Right lobe of liver (tissue), 6 donors: ENCODE measurements at places on chromosomes 4 and X. TPM values are rescaled to one million over a fixed set of nuclear protein-coding genes. Genes with fewer than 3 reads are reported as not detected.
A peak's percentile ranks its signal among the peaks of the same experiment; 100 is the strongest.

GRCh38 chr4:159401226-159401712 lies 298.4 kb downstream of the RAPGEF2 start:
- H3K27me3 ChIP-seq, result no peaks in the 10 kb centered on the region
- no peaks in the 10 kb centered on the region for H3K36me3 ChIP-seq
- no peak overlapping the region for H3K4me3 ChIP-seq
- no peaks in the 10 kb centered on the region for H3K4me1 ChIP-seq
- no peak for DNase-seq

GRCh38 chr4:26531491-26532116 lies 41.3 kb upstream of the CCKAR start:
- H3K27ac ChIP-seq, result no peak overlapping the region
- no peaks in the 10 kb centered on the region for H3K27me3 ChIP-seq
- DNase-seq, result no peak
- H3K4me1 ChIP-seq, result no peaks in the 10 kb centered on the region

DNA sequence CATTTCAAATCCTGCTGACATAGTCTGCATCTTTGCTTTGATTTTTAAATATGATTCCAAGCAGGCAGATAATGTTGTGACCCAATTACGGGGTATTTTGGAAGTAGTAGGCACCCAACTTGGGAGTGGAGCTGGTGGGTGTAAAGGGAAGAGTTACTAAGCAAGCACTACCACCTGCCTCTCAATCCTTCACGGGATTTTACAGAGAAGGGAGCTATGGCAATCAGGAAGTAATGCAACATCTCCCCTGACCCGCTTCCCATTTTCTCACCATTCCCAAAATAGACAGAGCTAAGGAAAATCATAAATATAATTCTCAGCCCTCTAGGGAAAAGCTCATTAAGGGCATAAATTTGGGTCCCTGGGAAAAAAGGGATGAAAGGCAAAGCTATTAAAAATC lies 9.2 kb downstream of the APBB2 start:
- no peaks in the 10 kb centered on the region for H3K4me1 ChIP-seq
- H3K36me3 ChIP-seq, result no peaks in the 10 kb centered on the region
- peak overlapping the region; percentile 48 for H3K27ac ChIP-seq
- DNase-seq, result no peak

- no peak overlapping the region for H3K4me3 ChIP-seq
- H3K27me3 ChIP-seq, result no peaks in the 10 kb centered on the region
- no peaks in the 10 kb centered on the region for H3K4me1 ChIP-seq
- H3K27ac ChIP-seq, result no peak overlapping the region
Observed at GRCh38 chr4:52915730-52916300, 53.7 kb downstream of the RASL11B start.

DNA sequence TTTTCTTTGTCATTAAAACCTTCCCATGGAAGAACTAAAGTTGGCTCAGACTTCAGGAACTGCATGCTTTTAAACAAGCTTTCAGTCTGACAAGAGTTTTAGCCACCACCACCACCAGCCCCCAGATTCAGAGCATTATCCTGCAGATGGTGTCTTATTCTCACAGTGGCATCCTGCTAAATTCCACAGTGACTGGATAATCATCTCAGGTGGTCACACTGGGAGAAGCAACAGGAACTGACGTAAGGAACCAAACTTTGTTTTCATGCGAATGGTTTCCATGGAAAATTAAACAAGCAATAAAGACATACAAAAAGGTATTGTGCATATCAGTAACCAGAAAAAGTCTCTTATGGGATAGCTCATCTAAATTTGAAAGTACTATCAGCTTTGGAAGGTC lies 370.7 kb downstream of the FBXW7 start:
- no peaks in the 10 kb centered on the region for H3K36me3 ChIP-seq
- no peak overlapping the region for H3K27ac ChIP-seq
- DNase-seq, result no peak
- H3K4me1 ChIP-seq, result no peaks in the 10 kb centered on the region

- no peaks in the 10 kb centered on the region for H3K36me3 ChIP-seq
- H3K4me1 ChIP-seq, result no peaks in the 10 kb centered on the region
- no peak for DNase-seq
- H3K27ac ChIP-seq, result no peak overlapping the region
Observed at GRCh38 chrX:11770320-11770719, 12.3 kb downstream of the MSL3 start.

- H3K27ac ChIP-seq, result no peak overlapping the region
- no peaks in the 10 kb centered on the region for H3K36me3 ChIP-seq
- DNase-seq, result no peak
- H3K27me3 ChIP-seq, result no peaks in the 10 kb centered on the region
- H3K4me1 ChIP-seq, result no peaks in the 10 kb centered on the region
- H3K4me3 ChIP-seq, result no peak overlapping the region
Observed at GRCh38 chr4:121923306-121923705, 28.6 kb downstream of the TRPC3 start.

- peak; percentile 91 for DNase-seq
- no peaks in the 10 kb centered on the region for H3K36me3 ChIP-seq
- peak within 1 kb of the TSS; percentile 97 for H3K27ac ChIP-seq
- no peaks in the 10 kb centered on the region for H3K27me3 ChIP-seq
- H3K4me1 ChIP-seq, result peaks cover 23% of the 10 kb centered on the region
- peak within 1 kb of the TSS; percentile 71 for H3K4me3 ChIP-seq
Observed at GRCh38 chr4:38867478-38868058, at the start of gene FAM114A1. FAM114A1 (plus strand) TSS chr4:38867806; CDS start chr4:38878079, 10,273 bp downstream.

DNA sequence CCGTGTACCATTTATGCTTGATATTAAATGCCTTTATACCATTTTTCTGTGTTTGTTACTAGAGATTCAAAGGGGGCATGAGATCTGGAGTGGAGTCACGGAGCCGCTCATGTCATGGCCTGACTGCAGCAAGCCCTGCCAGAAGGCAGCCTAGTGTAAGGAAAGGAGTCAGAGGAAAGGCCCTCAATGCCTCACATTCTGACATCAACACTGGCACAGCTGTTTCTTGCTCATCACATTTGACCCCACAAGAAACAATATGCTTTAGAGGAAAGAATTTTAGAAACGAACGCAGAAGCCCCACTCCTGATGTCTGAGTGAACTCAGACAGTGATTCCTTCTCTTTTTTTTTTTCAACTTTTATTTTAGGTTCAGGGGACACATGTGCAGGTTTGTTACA lies 322.4 kb upstream of the CPEB2 start:
- H3K4me3 ChIP-seq, result no peak overlapping the region
- H3K4me1 ChIP-seq, result no peaks in the 10 kb centered on the region
- no peaks in the 10 kb centered on the region for H3K27me3 ChIP-seq
- H3K36me3 ChIP-seq, result no peaks in the 10 kb centered on the region

DNA sequence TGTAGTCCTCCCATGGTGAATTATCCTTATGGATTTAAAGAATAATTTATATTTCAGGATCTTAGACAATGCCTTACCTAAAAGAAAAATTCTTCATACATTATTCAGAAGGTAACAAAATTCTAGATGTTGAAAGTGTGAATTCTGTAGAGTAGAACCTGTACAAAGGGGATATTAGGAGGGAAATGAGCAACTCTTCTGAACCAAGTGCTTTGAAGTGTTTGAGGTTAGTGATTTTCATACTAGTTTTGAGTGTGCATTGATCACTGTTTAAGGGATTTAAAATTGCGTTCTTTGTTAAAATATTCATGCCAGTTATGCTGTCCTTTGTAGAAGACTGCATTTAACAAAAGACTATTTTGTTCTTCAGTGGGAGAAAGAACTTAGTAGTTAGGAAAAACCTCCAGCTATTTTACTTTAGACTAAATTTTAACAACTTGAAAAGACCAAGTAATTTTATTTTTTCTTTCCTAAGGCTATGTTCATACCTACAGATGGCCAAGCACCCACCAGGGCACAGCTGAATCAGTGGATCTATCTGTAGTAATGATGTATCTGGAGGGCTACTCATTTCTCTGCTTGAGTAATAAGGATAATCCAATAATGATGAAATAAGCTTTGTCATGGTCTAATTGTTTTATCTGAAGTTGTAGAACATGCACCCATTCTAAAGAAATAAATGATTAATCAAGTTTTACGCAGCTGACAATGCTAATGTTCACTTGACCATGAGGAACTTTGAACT lies 134.3 kb upstream of the RPS6KA6 start:
- H3K27me3 ChIP-seq, result no peaks in the 10 kb centered on the region
- no peak overlapping the region for H3K4me3 ChIP-seq
- H3K4me1 ChIP-seq, result no peaks in the 10 kb centered on the region
- H3K36me3 ChIP-seq, result no peaks in the 10 kb centered on the region
- no peak overlapping the region for H3K27ac ChIP-seq
- DNase-seq, result no peak

GRCh38 chr4:81954271-81954670 lies 419.5 kb downstream of the HNRNPD start:
- no peaks in the 10 kb centered on the region for H3K4me1 ChIP-seq
- H3K36me3 ChIP-seq, result no peaks in the 10 kb centered on the region
- no peak for DNase-seq
- H3K4me3 ChIP-seq, result no peak overlapping the region
- H3K27me3 ChIP-seq, result no peaks in the 10 kb centered on the region

- DNase-seq, result no peak
- no peaks in the 10 kb centered on the region for H3K27me3 ChIP-seq
- H3K36me3 ChIP-seq, result no peaks in the 10 kb centered on the region
- no peaks in the 10 kb centered on the region for H3K4me1 ChIP-seq
- H3K27ac ChIP-seq, result no peak overlapping the region
Observed at GRCh38 chr4:174813292-174813691, 15.8 kb downstream of the GLRA3 start.

DNA sequence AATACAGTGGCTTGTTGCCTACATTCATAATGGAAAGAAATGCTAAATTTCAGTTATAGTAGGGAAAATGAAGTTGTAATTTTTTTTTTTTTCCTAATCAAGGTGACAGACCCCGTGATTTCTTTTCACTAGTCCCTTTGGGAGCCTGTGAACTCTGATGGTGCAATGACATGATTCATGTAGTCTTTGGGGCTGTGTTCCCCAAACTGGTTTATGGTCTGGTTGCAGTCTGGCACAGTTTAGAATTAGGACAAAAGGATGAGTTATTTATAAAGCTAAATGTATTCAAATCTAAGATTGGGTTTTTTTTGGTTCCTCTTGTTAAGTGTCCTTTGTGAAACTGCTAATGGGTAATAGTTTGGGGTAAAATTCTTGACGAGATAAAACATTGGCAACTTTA lies 66.0 kb downstream of the REPS2 start:
- no peaks in the 10 kb centered on the region for H3K4me1 ChIP-seq
- H3K27me3 ChIP-seq, result no peaks in the 10 kb centered on the region
- H3K4me3 ChIP-seq, result no peak overlapping the region
- H3K27ac ChIP-seq, result no peak overlapping the region

- no peak for DNase-seq
- no peaks in the 10 kb centered on the region for H3K4me1 ChIP-seq
- no peaks in the 10 kb centered on the region for H3K36me3 ChIP-seq
Observed at GRCh38 chr4:11228530-11228929, 200.2 kb downstream of the HS3ST1 start.

DNA sequence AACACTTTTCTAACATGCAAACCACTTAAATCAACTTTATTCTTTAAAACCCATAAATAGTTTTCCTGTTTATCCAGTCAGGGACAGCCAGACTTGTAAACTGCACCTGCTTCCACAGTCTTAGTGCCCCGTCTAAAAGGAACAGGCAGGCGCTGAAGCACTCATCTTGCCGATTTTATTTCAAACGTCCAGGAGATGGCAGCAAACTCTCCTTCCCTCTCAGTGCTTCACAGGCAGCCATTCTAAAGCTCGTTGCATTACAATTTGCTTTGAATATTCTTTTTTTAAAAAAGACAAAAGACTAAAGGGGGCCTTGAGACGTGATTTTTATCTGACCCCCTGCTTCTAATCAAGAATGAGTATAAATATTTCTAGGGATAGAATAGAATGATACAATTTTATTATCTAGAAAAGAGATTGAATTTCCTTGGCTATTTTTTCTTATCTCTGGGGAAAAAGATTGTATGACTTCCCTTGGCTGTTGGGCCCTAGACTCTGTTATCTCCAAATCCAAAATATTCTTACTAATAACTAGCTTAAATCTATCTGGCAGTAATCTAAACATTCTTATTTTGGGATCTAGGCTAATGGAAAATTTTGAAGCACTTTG lies 93.6 kb upstream of the MYOZ2 start:
- H3K4me3 ChIP-seq, result no peak overlapping the region
- no peaks in the 10 kb centered on the region for H3K4me1 ChIP-seq
- H3K27ac ChIP-seq, result no peak overlapping the region
- H3K36me3 ChIP-seq, result no peaks in the 10 kb centered on the region

DNA sequence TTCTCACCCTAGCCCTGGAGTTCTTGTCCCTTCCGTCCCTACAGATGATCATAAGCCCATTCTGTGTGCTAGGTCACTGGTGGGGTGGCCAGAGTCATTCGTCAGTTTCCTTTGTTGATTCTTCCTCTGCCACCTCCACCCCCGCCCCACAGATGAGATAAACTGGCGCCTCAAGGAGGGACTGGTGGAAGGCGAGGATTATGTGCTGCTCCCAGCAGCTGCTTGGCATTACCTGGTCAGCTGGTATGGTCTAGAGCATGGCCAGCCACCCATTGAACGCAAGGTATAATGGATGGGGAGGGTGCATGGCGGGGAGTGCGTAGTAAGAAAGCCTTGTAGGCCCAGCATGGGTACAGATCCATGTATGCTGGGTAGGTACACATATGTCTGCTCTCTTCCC lies 6.4 kb downstream of the USP11 start:
- peak; percentile 15 for DNase-seq
- no peak overlapping the region for H3K4me3 ChIP-seq
- no peaks in the 10 kb centered on the region for H3K36me3 ChIP-seq
- H3K27ac ChIP-seq, result no peak overlapping the region
- H3K27me3 ChIP-seq, result no peaks in the 10 kb centered on the region
- no peaks in the 10 kb centered on the region for H3K4me1 ChIP-seq

- H3K27ac ChIP-seq, result no peak overlapping the region
- no peaks in the 10 kb centered on the region for H3K36me3 ChIP-seq
- no peaks in the 10 kb centered on the region for H3K27me3 ChIP-seq
- H3K4me1 ChIP-seq, result peaks cover 3% of the 10 kb centered on the region
- H3K4me3 ChIP-seq, result no peak overlapping the region
Observed at GRCh38 chr4:48661391-48661790, 118.7 kb downstream of the FRYL start.

CA5B gene
- total RNA-seq, result 4.3 TPM

IL2 gene
- not detected for total RNA-seq

EPGN gene
- total RNA-seq, result not detected

HSPA4L gene
- 14.2 TPM for total RNA-seq

DMP1 gene
- total RNA-seq, result not detected

GAGE12E gene
- not detected for total RNA-seq

TMEM35A gene
- total RNA-seq, result not detected

DHRSX gene
- total RNA-seq, result 34.5 TPM

XAGE1A gene
- total RNA-seq, result not detected

GUF1 gene
- total RNA-seq, result 9.9 TPM
